Upper lobe of left lung (tissue), 6 donors: ENCODE measurements at places on chromosomes 7 and 10. TPM values are rescaled to one million over a fixed set of nuclear protein-coding genes. Genes with fewer than 3 reads are reported as not detected.

GRCh38 chr7:112204499-112205342, 1.5 kb downstream of the DOCK4 start:
- peak overlapping the region; percentile 75 for H3K4me3 ChIP-seq
- no peak for DNase-seq
- H3K27ac ChIP-seq = peak overlapping the region; percentile 87
- no peaks in the 10 kb centered on the region for H3K36me3 ChIP-seq
- no peaks in the 10 kb centered on the region for H3K27me3 ChIP-seq
- peaks cover 38% of the 10 kb centered on the region for H3K4me1 ChIP-seq

GRCh38 chr7:21947946-21948345, 2.2 kb upstream of the CDCA7L start:
- DNase-seq = no peak
- peaks cover 32% of the 10 kb centered on the region for H3K4me1 ChIP-seq
- no peak overlapping the region for H3K27ac ChIP-seq
- no peak overlapping the region for H3K4me3 ChIP-seq
- H3K36me3 ChIP-seq = no peaks in the 10 kb centered on the region

DNA sequence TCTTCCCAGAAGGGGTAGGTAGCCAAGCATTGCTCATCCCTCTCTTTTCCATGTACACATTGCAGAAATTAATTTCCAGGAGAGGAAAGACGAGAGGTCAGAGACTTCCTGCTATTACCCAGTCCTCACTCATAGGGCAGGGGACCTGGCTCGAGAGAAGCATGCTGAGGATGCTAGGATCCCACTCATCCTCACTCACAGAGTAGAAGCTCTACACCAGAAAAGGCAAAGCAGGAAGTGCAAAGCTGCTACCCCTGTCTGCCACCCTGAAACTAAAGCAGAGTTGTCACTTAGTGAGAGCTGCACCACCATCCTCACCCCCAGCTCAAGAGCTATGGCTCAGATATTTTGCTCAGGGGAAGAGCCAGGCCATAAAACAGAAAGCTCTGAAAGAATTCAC, 9.9 kb downstream of the OR9A2 start:
- H3K36me3 ChIP-seq = no peaks in the 10 kb centered on the region
- H3K27ac ChIP-seq = no peak overlapping the region
- H3K4me3 ChIP-seq = no peak overlapping the region
- no peak for DNase-seq

DNA sequence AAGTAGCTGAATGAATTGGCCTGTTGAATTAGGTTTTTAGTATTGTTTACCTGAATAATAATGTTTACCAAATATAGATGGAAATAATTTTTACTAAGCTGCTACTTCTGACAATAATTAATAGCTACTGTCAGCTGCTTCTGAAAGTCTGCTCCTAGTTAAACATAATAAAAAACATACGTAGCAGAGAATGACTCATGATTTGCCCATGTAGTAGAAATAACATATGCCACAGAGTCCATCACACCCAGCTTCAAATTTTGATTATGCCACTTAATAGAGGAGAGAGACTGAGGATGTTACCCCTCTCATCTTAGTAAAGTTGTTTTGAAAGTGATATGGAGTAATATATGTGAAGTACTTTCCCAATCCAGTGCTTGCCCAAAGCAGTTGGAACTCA, 57.6 kb upstream of the MDFIC start:
- H3K4me3 ChIP-seq = no peak overlapping the region
- H3K27ac ChIP-seq = no peak overlapping the region
- H3K36me3 ChIP-seq = no peaks in the 10 kb centered on the region
- no peaks in the 10 kb centered on the region for H3K27me3 ChIP-seq
- no peak for DNase-seq

The MYOZ1 gene
- not detected for total RNA-seq

- DNase-seq = no peak
- no peak overlapping the region for H3K4me3 ChIP-seq
- peak overlapping the region; percentile 70 for H3K27ac ChIP-seq
- H3K27me3 ChIP-seq = no peaks in the 10 kb centered on the region
- H3K36me3 ChIP-seq = no peaks in the 10 kb centered on the region
- peaks cover 18% of the 10 kb centered on the region for H3K4me1 ChIP-seq
Observed at GRCh38 chr10:90930971-90931871, 10.3 kb upstream of the ANKRD1 start.

DNA sequence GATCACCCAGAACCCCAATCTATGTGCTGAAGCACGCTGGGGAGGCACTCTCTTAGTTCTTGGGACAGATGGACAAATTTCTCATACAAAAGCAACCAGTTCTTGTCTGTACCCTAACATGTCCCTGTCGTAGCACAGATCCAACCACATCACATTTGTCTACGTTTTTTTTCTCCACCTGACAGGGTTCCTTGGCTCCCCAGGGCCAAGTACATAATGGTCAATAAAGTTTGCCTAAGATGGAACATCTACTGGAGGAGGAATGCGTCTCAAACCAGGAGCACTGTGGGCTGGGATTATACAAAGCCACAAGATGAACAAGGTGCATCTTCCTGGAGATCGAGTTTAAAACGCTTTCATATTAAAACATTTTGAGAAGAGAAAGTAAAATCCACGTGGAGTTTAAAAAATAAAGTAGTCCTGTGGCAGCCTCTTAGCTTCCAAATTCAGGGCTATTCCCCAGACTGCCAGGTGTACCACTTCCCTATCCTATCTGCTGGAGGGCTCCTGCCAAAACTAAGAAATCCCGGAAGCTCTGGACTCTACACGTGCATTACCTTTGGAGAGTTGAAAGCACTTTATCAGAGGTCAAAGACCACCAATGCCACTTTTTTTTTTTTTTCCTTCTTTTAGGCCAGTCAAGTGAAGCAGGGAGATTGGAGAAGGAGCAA, 1.4 kb downstream of the TMEM243 start:
- peak overlapping the region; percentile 95 for H3K27ac ChIP-seq
- no peak for DNase-seq
- H3K4me3 ChIP-seq = peak overlapping the region; percentile 59
- no peaks in the 10 kb centered on the region for H3K27me3 ChIP-seq
- H3K36me3 ChIP-seq = no peaks in the 10 kb centered on the region
- H3K4me1 ChIP-seq = peaks cover 52% of the 10 kb centered on the region

- H3K36me3 ChIP-seq = no peaks in the 10 kb centered on the region
- peak overlapping the region; percentile 91 for H3K27ac ChIP-seq
- H3K4me3 ChIP-seq = peak overlapping the region; percentile 43
- no peaks in the 10 kb centered on the region for H3K27me3 ChIP-seq
- DNase-seq = peak; percentile 83
- H3K4me1 ChIP-seq = peaks cover 35% of the 10 kb centered on the region
Observed at GRCh38 chr10:30583778-30584415, 45.7 kb downstream of the LYZL2 start.

DNA sequence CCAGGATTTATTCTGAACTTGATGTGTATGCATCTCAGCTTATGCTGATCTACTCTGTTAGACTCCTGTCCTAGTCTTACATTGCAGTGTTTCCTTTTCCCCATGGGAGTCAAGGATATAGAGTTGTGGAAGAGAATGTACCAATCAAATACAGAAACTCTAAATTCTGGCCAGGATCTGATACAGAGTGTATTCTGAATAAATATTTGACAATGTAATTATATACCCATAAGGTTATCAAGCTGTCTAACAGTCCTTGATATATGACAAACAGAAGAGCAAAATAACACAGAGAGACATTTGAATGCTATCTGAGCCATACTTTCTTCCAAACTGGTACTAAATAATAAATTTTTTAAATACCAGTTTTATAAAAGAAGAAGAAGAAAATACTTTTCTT, 116.8 kb downstream of the ETV1 start:
- H3K4me3 ChIP-seq = no peak overlapping the region
- no peaks in the 10 kb centered on the region for H3K27me3 ChIP-seq
- DNase-seq = no peak
- H3K27ac ChIP-seq = no peak overlapping the region
- H3K36me3 ChIP-seq = no peaks in the 10 kb centered on the region

The LRRTM3 gene
- not detected for total RNA-seq

- no peaks in the 10 kb centered on the region for H3K27me3 ChIP-seq
- H3K4me3 ChIP-seq = no peak overlapping the region
- H3K27ac ChIP-seq = no peak overlapping the region
Observed at GRCh38 chr7:96085953-96086352, 235.9 kb downstream of the SLC25A13 start.

- H3K27ac ChIP-seq = no peak overlapping the region
- no peaks in the 10 kb centered on the region for H3K36me3 ChIP-seq
- H3K4me3 ChIP-seq = no peak overlapping the region
- no peaks in the 10 kb centered on the region for H3K4me1 ChIP-seq
- no peaks in the 10 kb centered on the region for H3K27me3 ChIP-seq
- DNase-seq = no peak
Observed at GRCh38 chr10:14309593-14309992, 21.1 kb downstream of the FRMD4A start.

- no peak within 1 kb of the TSS for H3K27ac ChIP-seq
- H3K36me3 ChIP-seq = no peaks in the 10 kb centered on the region
- DNase-seq = no peak
- H3K4me3 ChIP-seq = peak within 1 kb of the TSS; percentile 53
- peaks cover 12% of the 10 kb centered on the region for H3K27me3 ChIP-seq
Observed at GRCh38 chr7:100895701-100895955, at the start of gene ACHE. TSS of gene ACHE (minus strand) at chr7:100895888. CDS start at chr7:100894232, 1,656 bp downstream.

The FOXP2 gene
- 7.3 TPM for total RNA-seq

DNA sequence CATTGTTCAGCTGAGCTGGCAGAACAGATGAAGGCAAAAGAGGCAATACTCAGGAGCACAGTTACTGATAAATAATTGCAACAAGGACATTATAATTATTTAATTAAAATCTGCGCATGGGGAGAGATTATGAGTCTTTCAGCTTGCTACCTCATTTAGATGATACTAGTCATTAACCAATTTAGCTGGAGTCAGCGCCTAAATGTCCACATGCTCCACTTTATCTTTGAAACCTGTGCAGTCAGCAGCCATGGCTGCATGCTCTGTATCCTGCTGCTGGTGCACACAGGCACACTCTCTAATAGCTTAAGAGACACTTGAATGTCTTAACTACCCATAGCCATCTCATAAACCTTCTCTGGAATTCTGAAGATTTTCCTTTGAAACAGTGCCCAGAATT, 196.8 kb downstream of the PPP1R3A start:
- H3K4me1 ChIP-seq = no peaks in the 10 kb centered on the region
- DNase-seq = no peak
- no peak overlapping the region for H3K4me3 ChIP-seq
- no peak overlapping the region for H3K27ac ChIP-seq
- no peaks in the 10 kb centered on the region for H3K27me3 ChIP-seq

GRCh38 chr10:13724484-13724883, 137.7 kb downstream of the PRPF18 start:
- H3K27ac ChIP-seq = no peak overlapping the region
- no peaks in the 10 kb centered on the region for H3K36me3 ChIP-seq
- H3K4me3 ChIP-seq = no peak overlapping the region
- no peaks in the 10 kb centered on the region for H3K27me3 ChIP-seq
- no peak for DNase-seq
- H3K4me1 ChIP-seq = no peaks in the 10 kb centered on the region

DNA sequence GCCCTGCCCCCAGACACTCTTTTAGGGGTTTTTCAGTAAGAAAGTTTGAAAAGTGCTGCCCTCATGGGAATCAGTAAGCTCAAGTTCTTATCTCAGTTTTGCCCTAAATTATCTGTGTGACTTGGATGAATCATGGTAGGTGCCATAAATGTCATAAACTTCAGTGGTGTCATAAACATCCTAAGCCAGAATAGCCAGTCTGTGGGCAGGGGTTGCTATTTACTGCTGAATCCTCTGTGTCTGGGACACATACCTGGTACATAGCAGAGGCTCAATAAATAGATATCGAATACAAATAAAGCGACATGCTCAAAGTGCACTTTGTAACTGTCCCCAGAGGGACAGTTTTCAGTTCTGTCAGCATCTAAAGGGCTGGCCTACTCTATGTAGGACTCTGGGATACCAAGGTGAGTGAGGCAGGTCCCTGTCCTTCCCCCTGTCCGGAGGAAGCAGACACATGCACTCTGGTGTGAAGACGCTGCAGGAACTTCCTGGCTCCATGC, 502.1 kb downstream of the RPS24 start:
- no peak overlapping the region for H3K4me3 ChIP-seq
- H3K27me3 ChIP-seq = no peaks in the 10 kb centered on the region
- DNase-seq = no peak
- no peak overlapping the region for H3K27ac ChIP-seq

The BPGM gene
- 30.7 TPM for total RNA-seq

DNA sequence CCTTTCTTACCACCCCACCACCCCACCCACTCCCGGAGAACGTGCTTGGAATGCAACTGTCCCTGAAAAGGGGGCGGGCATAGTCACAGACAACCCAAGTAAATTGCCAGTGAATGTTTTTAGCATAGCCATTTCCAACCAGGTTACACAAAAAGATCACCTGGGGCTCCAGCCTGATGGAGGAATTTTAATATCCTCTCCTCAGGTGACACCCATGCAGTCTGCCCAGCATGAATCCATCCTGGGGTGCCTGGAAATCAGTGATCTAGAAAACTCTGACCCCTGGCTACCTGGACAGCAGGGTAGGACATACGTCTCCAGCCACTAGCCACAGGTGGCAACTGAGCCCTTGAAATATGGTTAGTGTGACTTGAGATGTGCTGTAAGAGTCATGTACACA, 61.1 kb downstream of the SORBS1 start:
- H3K27ac ChIP-seq = no peak overlapping the region
- no peak for DNase-seq
- no peaks in the 10 kb centered on the region for H3K27me3 ChIP-seq
- peaks cover 25% of the 10 kb centered on the region for H3K4me1 ChIP-seq
- H3K36me3 ChIP-seq = no peaks in the 10 kb centered on the region
- H3K4me3 ChIP-seq = no peak overlapping the region

- peak overlapping the region; percentile 99 for H3K4me3 ChIP-seq
- H3K36me3 ChIP-seq = no peaks in the 10 kb centered on the region
- H3K27me3 ChIP-seq = no peaks in the 10 kb centered on the region
- peaks cover 6% of the 10 kb centered on the region for H3K4me1 ChIP-seq
Observed at GRCh38 chr7:2313450-2314208, 612 bp downstream of the SNX8 start.

The UFSP1 gene
- total RNA-seq = not detected

The ABCB8 gene
- 40.7 TPM for total RNA-seq

DNA sequence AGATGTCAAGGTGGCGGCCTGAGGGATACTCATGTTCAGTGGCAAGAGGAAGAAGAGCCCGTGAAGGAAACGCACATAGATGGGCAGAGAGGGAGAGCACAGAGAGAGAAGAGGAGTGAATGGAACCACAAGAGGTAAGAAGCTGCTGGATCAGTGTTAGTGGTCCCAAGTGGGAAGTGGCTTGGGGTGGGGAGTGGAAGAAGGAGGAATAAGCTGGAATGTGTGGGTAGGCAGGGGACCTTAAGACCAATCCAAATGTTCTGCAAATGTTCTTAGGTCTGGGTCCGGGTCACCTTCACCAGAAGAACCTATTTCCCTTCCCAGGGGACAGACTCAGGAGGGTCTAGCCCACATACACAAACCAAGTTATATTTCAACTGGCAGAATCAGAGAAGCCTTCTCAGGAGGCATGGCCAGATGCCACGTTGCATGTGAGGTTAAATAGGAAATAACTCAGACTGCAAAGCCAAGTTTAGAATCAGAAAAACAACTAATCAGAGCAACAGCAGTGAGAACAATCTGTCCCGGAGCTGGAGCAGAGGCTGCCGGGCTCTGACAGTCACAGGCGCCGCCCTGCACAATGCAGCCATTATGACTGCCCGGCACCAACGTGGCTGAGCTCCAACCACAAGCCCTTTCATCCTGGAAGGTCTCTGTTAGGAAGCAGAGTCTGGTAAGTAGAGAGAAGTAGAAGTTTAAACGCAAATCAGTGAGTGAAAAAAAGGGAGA, 78.6 kb upstream of the ARMC3 start:
- DNase-seq = peak; percentile 71
- no peak overlapping the region for H3K4me3 ChIP-seq
- H3K36me3 ChIP-seq = no peaks in the 10 kb centered on the region
- H3K4me1 ChIP-seq = peaks cover 12% of the 10 kb centered on the region
- H3K27me3 ChIP-seq = no peaks in the 10 kb centered on the region
- peak overlapping the region; percentile 78 for H3K27ac ChIP-seq

The PLEKHS1 gene
- 3.2 TPM for total RNA-seq

The MTURN gene
- total RNA-seq = 29.3 TPM

The STEAP1B gene
- 2.1 TPM for total RNA-seq

The BICC1 gene
- 4.1 TPM for total RNA-seq
